ENCODE measurements at places on chromosomes 16 and 17.

DNA sequence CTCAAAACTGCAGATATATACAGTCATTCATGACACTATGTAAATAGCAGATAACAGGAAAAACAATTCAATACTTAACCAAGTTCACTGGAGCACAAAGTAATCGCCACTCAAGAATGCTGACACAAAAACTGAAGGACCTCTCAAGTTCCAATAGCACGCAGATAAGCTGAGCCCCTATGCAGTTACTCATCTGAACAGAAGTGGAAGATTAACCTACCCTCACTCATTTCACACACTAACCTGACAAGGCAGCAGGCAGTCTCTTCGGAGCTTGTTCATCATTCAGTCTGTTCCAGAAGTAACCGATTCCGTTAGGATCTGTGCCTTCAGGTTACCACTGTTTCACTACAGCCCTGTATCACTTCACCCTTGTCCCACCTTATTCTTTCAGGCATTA is 6.0 kb downstream of the HELZ start:
- DNase-seq: no peak

DNA sequence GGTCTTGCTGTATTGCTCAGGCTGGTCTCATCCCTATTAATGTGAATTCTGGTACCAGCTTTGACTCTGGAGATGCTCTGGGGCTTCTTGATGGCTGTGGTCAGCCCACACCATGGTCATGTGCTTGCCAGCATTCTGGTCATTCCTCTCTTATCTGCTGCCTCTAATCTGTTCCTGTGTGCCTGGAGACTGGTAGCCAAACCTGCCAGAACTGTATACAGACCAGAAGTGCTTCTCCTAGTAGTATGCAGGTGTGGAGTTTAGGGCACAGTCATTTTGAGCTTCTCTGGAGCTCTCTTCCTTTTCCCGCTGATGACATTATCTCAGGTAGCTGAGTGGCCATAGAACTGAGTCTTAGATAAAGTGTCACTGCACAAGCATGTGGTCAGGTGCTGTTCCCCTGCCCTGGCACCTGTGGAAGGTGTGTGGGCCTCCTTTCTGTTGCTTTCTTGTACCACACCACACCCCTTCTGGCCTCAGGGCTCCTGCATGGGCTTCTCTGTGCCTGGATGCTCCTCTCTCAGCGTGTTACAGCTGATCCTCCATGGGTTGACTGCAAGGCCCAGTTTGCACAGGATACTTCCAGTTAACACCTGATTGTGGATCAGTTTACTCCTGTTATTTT is 162.7 kb downstream of the SPECC1 start:
- no peak for DNase-seq

DNA sequence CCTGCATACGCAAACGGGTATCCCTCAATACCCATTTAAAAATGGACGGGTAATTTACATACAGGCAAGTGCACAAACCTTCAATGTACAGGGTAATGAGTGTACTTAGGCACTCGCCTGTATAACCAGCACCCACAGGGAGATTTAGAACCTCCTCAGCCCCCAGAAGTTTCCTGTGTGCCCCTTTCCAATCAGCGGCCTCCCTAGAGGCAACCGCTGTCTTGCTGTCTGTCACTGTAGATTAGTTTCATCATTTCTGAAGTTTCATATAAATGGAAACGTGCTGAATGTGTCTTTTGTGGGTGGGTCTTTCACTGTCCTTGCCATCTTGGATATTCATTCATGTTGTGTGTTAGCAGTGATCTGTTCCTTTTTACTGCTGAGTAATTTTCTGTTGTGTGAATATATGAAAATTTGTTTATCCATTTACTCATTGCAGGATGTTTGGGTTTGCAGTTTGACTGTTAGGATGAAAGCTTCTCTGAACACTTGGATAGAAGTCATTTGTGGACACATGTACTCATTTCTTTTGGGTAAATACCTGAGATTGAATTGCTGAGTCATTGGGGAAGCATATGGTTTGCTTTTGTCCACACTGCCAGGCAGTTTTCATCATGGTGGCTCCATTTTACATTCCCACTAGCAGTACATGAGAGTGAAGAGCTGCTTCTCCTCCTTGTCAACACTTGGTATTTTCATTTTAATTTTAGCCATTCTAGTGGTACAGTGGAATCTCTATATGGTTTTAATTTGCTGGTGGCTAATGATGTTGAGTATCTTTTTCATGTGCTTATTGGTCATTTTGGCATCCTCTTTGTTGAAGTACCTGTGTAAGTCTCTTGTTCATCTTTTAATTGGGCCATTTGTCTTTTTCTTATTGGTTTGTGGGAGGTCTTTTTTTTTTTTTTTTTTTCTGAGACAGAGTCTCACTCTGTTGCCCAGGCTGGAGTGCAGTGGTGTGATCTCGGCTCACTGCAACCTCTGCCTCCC is 2.1 kb upstream of the ADCY7 start:
- DNase-seq: no peak

- no peak for DNase-seq
Measured at GRCh38 chr16:68790130-68790761, 53.1 kb upstream of the TANGO6 start.

GRCh38 chr17:50627782-50628601 is 6.7 kb upstream of the ABCC3 start:
- no peak for DNase-seq

- DNase-seq: peak; percentile 73
Measured at GRCh38 chr17:76714822-76715495, 4.2 kb upstream of the MXRA7 start.

- DNase-seq: peak; percentile 97
Measured at GRCh38 chr16:20741554-20742285, at the start of gene THUMPD1. Gene THUMPD1, minus strand, starts transcription at chr16:20741818. Its CDS starts 79 bp downstream, at chr16:20741739.

GRCh38 chr17:14972844-14973243 is 292.3 kb downstream of the PMP22 start:
- no peak for DNase-seq

GRCh38 chr17:18980682-18981334 is 23.8 kb downstream of the FAM83G start:
- no peak for DNase-seq

- DNase-seq: no peak
Measured at GRCh38 chr17:59779521-59779920, 72.1 kb downstream of the VMP1 start.

DNA sequence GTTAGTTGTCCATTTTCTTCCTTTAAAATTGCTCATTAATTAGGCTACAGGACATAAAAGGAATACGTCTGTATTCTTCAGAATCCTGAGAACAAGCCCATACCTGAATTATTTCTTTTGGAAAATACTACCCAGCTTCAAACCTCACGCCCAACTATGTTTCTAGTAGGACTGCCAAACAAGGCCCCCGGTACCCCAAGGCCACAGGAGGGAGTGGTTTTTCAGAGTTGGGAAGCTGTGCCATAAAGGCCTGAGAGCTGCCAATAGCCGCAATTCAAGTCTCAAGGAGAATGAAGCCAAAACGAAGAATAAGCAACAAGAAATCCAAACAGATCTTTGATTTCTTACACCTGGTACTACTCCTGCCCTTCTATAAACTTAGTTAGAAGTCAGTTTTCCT is 48.3 kb downstream of the UBE2G1 start:
- DNase-seq: no peak

DNA sequence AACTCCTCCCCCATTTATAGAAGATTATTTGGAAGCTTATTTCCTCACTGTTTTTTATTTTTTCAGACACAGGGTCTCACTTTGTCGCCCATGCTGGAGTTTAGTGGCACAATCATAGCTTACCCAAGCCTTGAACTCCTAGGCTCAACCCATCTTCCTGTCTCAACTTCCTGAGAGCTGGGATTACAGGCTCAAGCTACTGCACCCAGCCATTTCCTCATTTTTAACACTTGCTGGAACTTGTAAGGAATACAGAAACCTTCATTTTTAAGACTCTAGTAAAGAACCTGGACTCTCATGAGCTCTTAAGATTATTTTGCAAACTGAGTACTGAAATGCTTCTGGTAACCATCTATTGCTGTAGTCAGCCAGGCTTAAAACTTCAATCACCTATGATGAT is 29.9 kb downstream of the KANSL1 start:
- no peak for DNase-seq

DNA sequence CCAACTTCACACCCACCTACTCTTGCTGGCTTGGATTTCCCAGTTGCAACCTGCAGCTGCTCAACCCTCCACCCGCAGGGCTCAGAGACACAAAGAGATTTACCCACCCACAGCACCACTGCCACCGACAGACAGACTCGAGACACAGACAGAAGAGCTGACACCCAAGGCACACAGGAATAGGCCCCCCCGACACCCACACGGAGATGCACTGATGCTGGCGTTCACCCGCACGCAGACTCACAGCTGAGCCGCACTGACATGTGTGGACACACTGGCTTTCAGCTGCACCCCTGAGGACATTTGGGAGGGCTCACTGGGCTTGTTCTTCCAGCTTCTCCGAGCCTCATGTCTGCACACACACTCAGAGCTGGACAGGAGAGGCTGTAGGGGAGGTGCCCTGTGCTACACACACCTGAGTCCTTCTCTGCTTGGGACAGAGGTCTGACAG is 8.2 kb downstream of the STX1B start:
- DNase-seq: no peak

GRCh38 chr16:19463468-19464315 is 46.0 kb downstream of the TMC5 start:
- DNase-seq: no peak

DNA sequence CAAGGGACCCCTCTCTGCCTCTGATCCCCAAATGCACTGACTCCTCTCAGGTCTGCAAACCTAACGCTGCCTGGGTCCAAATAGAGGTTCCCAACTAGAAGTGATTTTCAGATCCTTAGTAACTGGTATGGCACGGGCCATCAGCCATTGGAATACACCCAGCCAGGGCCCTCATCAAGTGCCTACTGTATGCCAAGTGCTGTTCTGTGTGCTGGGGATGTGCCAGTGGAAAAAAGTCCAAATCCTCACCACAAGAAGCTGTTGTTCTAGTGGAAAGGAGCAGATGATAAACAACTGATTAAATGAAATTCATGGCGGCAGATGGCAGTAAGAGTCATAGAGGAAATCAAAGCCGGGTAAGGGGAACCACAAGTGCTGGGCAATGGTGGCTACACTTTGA is 57.2 kb upstream of the MED9 start:
- no peak for DNase-seq

DNA sequence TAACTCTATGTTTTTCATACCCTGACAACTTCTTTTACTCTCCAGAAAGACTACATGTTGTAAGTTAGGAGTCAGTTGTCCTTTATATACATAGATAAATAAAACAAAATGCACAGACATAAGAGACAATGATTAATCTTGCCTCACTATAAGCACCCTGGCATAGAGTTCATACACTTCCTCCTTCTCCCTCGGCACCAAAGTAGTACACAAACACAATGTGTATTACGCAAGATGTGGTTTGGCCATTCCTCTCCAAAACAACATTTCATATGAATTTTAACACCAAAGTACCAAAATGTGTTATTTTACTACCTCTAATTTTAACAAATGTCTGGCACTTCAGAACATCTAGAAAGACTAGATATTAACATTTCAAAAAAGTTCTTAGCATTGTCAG is 17.2 kb upstream of the SLFN11 start:
- no peak for DNase-seq

GRCh38 chr17:65417406-65418221 is 143.8 kb downstream of the AXIN2 start:
- DNase-seq: no peak

GRCh38 chr17:4476017-4476416 is 22.7 kb upstream of the SPNS2 start:
- DNase-seq: no peak

DNA sequence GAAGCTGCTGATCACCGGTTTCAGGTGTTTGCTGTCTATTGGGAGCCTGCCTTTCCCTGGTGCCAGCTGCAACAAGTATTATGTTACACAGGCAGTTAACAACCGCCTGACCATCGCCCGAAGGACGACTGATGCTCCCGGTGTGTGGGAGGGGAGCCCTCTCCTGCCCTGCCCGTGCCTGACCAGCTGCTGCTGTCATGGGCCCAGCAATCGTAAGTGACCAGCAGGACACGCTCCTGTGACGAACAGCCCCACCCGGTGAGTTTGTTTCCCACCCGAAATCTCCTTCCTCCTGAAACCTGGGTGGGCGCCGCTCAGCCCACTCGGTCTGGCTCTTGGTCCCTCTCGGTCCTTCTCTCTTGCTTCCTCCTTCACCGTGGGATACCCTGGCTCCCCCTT is 17.9 kb upstream of the UBE2I start:
- DNase-seq: no peak

GRCh38 chr17:39962642-39963220 is at the start of gene GSDMA:
Gene GSDMA, plus strand, starts transcription at chr17:39963004. Its CDS starts 2,684 bp downstream, at chr17:39965688.
- no peak for DNase-seq

DNA sequence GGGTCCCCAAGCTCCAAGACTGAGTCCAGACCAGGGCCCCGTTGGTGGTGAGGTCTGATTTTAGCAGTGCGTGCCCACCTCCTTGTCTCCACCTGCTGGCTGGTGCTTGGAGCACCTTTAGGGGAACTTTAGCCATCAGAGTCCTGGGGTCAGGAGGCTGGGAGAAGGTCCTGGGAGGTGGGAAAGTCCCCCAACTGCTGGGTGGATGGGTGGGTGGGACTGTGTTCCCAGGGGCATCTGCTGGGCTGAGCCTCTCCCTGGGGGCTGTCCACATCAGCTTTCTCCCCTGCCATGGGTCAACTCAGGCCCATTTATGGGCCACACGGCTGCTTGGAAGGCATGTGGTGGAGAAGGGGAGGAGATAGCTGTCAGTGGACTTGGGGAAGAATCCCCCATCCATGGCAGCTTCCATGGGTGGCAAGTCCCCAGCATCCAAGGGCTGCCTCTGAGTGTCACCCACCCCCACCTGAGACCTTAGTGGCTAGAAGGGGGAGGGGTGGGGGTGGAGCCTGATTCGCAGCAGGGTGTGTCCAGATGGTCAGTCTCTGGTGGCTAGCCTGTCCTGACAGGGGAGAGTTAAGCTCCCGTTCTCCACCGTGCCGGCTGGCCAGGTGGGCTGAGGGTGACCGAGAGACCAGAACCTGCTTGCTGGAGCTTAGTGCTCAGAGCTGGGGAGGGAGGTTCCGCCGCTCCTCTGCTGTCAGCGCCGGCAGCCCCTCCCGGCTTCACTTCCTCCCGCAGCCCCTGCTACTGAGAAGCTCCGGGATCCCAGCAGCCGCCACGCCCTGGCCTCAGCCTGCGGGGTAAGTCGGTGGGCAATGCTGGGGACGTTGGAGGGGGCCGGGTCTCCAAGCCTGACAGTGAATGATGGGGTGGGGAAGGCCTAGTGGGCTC is at the start of gene TRPV2:
Gene TRPV2 (plus strand): TSS at position 541 of the 894 bp plus-strand sequence. CDS start 2,098 bp downstream, outside the sequence.
- DNase-seq: peak; percentile 29

GRCh38 chr17:77905766-77906165 is 52.7 kb upstream of the TNRC6C start:
- DNase-seq: no peak

GRCh38 chr17:72970797-72971196 is 121.7 kb downstream of the SLC39A11 start:
- DNase-seq: no peak

GRCh38 chr17:49901460-49902331 is 53.8 kb upstream of the TAC4 start:
- no peak for DNase-seq

- DNase-seq: no peak
Measured at GRCh38 chr16:30889721-30890120, 4.2 kb downstream of the BCL7C start.

- no peak for DNase-seq
Measured at GRCh38 chr17:52546493-52546892, 388.0 kb upstream of the CA10 start.

- DNase-seq: no peak
Measured at GRCh38 chr17:61158376-61158775, 241.3 kb upstream of the TBX2 start.

Data from stimulated activated naive CD4-positive, alpha-beta T cell (primary cell).